ENCODE measurements at places on chromosomes 4 and X.

DNA sequence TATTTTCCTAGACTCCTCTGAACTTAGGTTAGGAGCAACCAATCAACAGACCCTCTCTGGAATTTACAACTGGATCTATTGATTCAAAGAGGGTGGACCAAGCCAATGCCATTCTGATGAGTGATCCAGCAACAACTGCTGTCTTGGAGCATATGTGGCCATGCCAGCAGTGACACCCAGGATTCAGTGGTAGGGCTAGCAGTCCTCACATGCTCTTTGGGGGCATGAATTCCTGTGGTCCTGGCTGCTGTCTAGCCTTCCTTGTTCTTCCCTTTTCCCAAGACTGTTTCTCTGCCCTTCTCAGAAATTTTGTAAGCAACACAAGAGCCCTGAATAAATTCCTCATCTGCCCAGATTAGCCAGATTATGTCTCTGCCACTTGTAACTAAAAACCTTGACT lies 61.5 kb upstream of the GATB start:
- DNase-seq, result no peak

DNA sequence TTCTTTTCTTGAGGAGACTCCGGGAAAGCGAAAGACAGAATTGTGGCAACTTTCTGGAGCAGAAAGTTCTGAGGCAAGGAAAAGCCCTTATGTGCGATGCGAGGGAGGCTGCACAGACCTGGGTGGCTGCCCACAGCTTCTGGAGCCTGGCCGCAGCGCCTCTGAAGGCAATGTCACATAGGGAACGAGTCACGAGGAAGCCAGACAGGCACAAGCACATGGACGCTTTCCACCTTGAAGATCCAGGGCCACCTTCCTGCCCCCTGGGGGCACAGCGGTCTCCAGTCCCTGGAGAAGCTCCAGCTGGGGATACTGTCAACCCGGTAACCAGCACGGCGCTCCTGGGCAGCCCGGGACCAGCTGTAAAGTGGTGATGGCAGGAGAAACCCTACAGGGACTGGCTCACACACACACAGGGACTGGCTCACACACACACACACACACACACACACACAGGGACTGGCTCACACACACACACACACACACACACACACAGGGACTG lies 69.8 kb downstream of the MTNR1A start:
- DNase-seq, result no peak

DNA sequence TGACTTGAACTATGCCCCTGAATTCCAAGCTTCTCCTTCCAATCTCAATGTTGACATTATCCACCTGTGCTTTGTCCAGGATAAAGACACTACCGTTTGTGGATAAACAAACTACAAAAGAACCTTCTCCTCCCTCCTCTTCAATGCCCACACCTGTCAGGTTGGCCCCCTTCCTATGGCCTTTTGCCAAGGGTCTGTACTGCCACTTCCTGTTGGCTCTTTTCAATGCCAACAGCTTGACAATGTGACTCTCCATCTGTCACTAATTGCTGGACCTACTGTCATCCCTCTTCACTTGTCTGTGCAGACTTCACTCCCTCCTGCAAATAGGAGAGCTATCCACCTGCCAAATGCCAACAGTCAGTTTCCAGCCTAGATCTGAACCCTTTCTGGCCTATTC lies 35.8 kb upstream of the MID1 start:
- no peak for DNase-seq

- DNase-seq, result no peak
Measured at GRCh38 chr4:188455062-188455752, 316.0 kb downstream of the TRIML1 start.

DNA sequence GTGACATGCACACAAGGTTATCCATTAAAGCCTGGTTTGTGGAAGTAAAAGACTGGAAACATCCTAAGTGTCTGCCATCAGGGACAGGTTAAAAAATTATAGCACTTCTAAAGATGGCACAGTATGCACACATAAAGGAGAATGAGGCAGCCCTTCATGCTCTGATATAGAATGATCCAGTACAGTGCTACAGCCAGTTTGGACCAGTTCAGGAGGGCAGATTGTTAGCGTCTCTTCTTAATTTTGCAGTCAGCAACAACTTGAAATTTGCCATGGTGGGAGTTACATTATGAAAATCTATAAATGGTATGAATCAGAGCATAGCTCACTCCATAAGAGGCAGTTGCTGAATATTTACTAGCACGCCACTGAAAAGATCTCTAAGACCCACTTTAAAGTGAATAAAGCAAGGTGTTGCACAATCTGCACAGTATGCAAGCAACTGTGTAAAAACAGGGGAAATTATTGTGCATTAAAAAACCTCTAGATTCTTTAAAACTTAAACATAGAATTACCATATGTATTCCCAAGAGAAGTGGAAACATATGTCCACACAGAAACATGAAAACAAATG lies 20.3 kb upstream of the SOD3 start:
- DNase-seq, result no peak

GRCh38 chr4:123380728-123381716 lies 15.6 kb upstream of the SPRY1 start:
- DNase-seq, result no peak

Data from stimulated activated CD4-positive, alpha-beta T cell treated with anti-CD3 and anti-CD28 coated beads, Interleukin-1b, Interleukin-23, amount 100 ng/mL, for 1 hour (primary cell).